Activated gamma-delta T cell treated with Interleukin-2 at 50 U/mL for 16 hours (primary cell): ENCODE measurements at places on chromosomes 13 and 19.
A peak's percentile ranks its signal among the peaks of the same experiment; 100 is the strongest.

DNA sequence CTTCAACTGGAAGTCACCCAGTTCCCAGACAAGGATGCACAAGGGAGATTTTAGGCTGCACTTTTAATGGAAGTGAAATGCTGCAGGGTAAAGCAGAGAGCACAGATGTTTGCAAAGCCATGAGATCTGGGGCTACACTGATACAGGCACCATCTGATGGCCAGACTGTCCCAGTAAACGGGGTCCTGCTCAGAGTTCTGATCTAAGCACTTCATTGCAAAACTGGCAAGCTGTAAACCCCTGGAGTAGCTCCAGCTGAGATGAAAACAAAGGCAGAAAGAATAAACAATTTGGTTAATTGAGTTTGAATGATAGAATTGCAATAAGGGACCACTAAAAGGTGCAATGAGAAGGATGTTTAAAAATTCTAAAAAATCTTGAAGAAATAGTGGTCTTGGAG lies 197.1 kb downstream of the OXGR1 start:
- no peak for DNase-seq

DNA sequence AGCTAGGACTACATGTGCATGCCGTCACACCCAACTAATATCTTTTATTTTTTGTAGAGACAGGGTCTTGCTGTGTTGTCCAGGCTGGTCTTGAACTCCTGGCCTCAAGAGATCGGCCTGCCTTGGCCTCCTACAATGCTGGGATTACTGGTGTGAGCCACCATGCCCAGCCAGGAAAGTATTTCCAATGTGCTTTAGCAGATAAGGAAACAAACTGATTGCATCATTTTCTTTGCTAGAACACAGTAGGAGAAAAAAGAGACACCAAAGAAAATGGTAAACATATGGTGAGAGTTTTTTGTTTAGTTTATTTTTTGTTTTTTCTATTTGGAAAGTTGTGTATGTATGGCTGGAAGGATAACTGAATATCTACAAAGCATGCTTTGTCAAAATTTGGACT lies 46.9 kb upstream of the AKAP11 start:
- no peak for DNase-seq

DNA sequence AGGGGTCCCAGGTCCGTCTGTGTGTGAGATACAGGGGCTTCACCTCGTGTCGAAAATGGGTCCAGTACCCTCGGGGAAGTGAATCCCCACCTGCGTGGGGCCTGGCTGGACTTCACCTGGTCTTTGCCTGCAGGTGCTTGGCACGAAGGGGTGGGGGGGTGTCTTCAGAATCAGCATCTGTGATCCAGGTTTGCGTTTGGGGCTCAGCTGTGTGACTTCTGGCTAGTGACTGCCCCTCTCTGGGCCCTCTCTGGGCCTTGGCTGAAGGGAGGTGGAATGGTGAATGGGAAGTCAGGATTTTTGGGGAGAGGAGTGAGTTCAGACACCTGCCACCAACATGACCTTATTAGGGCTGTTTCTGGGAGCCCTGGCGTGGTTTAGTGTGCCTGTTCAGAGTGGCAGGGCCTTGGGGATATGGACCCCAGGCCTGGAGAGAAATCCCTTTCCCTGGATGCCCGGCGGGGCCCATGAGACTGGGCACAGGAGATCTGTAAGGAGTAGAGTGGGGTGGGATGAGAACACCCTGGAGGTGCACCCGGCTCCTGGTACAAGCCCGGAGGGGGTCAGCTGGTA lies 2.7 kb downstream of the CELF5 start:
- no peak for DNase-seq

GRCh38 chr19:45660636-45661035 lies 7.4 kb upstream of the GIPR start:
- no peak for DNase-seq

GRCh38 chr13:51000061-51000460 lies 90.5 kb downstream of the RNASEH2B start:
- no peak for DNase-seq

DNA sequence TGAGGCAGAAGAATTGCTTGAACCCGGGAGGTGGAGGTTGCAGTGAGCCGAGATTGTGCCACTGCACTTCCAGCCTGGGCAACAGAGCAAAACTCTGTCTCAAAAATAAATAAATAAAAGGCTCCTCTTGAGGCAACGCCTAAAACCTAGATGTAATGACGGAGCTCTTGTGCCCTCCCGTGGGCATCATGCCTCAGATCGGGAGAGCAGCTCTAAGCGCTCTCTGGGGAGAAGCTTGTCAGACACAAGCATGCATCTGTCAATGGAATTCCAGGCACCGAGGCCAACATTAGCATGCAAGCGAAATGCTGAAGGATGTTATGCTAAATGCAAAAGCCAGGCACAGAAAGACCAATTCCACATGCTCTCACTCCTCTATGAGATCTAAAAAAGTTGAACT lies 45.6 kb upstream of the MRI1 start:
- no peak for DNase-seq

- no peak for DNase-seq
Measured at GRCh38 chr19:40995355-40995754, 4.3 kb downstream of the CYP2B6 start.

- no peak for DNase-seq
Measured at GRCh38 chr13:25345576-25345975, 26.2 kb upstream of the ATP8A2 start.

DNA sequence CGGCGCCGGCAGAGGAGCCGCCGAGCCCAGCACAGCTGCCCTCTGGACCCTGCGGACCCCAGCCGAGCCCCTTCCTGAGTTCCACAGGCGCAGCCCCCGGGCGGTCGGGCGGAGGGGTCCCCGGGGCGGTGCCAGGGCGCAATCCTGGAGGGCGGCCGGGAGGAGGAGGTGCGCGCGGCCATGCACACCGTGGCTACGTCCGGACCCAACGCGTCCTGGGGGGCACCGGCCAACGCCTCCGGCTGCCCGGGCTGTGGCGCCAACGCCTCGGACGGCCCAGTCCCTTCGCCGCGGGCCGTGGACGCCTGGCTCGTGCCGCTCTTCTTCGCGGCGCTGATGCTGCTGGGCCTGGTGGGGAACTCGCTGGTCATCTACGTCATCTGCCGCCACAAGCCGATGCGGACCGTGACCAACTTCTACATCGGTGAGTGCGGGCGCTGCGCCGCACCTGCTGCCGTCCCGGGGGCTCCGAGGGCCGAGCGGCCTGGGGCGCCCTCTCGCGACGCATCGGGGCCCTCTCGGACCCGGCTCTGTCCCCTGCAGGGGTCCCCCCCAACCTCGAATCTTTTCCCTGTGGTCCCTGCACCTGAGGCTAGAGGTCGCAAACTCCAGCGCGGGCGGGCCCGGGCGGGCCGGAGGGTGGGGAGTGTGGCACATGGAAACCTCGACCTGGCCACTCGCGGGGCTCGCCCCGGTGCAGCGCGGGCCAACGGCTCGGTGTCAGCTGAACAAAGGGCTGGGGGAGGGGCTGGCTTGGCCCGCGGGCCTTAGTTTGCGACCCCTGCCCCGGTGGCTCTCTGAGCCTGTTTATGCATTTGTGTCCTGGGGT lies at the start of gene KISS1R:
Gene KISS1R, plus strand, starts transcription at position 11 of the 829 bp plus-strand sequence. Its CDS starts 170 bp downstream, at position 181.
- peak; percentile 44 for DNase-seq

DNA sequence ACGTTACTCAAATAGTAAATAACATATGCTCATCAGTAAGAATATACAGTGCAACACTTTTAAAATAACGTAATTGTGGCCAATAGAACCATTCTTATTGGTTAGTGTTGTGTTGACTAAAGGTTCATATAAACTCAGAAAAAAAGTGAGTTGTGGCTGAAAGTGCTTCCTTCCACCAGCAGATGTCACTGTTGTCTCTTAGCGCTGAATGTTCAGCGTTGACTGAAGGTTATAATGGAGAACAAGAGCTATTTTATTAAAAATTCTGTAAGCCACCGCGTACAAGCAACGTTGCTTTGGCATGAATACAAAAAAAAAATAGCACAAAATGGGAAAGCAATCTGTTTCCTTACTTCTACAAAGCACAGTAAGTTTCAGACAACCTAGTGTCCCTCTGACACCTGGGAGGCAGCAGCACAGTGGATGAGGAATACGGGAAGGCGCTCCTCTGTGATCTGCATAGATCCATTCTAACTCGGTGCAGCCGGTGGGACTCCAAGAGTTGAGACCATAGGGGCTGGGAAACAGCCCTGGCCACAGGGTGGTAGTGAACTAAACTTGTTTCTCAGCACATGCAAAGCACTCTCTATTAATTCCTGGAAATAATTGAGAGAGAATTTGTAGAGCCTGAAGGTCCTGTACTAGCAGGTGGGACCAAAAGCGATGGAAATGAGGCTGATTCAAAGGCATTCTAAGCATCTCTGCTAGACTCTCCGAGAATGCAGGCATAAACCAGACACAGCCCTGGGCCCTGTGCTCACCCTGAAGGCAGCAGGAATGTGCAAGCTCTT lies 23.9 kb upstream of the OXGR1 start:
- DNase-seq: peak; percentile 24

DNA sequence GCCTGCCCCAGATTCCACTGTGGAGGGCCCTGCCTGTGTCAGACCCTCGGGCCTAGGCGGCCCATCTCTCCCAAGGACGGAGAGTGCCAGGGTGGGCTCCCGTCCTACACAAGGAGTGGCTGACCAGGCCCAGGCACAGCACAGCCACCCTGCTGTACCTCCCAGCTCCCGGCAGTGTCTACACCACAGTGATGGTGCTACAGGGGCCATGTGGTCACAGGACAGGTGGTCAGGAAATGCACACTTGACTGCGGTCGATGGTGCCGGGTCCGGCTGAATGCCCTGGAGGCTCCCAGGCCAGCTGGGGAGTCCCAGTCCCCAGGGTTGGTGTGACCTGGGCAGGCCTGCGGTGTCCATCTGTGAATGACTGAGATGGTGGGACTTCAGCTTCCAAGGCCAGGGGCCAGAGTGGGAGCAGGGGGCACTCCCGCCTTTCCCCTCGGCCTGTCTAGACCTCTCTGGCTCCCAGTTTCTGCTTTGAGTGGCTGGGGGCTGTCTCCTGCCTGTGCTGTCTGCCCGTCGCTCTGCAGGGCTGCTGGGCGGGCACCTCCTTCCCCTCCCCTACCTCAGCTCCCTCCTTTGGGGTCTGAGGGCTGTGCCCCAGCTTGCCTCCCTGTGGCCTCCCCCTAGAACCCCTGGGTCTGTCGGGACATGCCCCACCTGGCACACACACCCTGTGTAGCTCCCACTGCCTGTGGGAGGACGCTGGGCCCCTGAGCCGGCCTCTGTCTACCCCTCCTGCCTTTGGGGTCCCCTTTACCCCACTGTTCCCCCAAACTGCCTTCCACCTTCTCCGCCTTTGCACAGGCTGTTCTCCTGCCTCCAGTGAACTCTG lies 12.5 kb downstream of the DDA1 start:
- no peak for DNase-seq

- DNase-seq: no peak
Measured at GRCh38 chr19:42348211-42348610, 22.8 kb downstream of the MEGF8 start.

DNA sequence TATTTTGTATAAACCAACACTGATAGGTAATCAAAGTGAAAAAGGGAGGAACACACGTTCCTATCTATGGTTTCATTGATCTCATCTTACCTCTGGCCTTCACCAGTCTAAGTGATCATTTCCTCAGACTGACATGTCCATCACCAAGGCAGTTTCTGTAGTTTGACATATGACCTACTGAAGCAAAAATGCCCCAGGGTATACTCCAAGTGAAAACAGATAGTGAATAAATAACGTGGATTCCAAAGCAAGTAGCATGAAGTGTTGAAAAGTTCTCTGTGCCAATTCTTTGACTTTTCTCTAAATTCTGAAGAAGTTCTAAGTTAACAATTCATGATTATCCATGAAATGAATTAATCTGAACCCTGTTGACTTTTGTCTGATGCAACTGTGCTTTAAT lies 334.2 kb upstream of the SGCG start:
- no peak for DNase-seq

DNA sequence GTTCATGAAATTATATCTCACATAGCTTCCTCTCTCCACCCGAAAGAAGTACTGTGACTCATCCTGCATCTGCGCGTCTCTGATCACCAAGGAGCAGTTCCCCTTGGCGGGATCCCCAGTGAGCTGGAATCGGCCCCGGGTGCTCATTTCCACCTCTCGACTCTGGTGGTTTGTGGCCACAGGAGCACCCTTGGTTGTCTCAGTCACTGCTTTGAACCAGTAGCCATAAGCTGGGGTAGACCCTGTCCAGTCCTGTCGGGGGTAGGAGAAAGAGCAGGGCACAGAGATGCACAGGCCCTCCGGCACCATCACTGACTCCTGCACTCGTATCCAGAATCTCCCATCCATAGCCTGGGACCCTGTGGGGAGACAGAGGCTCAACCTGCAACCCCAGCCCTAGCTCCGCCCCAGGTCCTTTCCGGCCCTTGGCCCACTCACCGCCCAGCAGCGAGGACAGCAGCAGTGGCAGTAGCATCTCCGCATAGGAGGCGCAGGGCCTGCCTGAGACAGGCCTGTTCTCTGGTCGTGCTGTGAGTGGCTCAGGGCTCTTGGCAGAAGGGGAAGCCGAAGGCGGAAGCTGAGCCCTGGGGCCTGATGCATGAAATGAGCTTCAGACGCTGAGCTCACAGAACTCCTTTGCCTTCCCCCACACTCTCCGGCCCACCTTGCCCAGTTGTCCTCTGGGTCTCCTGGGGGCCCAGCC lies at the start of gene SIGLEC10:
Gene SIGLEC10, minus strand, starts transcription at position 536 of the 703 bp plus-strand sequence. Its CDS starts 61 bp downstream, at position 475.
- peak; percentile 17 for DNase-seq

DNA sequence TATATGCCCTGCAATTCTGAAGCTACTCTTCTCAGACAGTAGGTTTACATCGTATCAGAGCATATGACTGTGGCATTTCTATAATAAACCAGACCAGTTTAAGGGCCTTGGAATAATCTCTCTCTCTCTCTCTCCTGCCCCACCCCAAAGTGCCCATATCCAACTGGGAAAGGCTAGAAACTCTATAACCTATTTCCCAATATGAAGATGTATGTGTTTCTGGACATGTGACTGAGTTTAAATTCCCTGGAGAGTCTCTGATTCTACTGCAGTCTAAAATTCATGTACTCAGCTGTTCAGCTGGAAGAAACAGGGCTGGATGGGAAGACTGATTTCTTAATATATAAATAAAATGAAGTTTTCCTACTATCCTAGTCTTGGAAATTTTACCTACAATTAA lies 91.9 kb upstream of the MBNL2 start:
- DNase-seq: no peak

DNA sequence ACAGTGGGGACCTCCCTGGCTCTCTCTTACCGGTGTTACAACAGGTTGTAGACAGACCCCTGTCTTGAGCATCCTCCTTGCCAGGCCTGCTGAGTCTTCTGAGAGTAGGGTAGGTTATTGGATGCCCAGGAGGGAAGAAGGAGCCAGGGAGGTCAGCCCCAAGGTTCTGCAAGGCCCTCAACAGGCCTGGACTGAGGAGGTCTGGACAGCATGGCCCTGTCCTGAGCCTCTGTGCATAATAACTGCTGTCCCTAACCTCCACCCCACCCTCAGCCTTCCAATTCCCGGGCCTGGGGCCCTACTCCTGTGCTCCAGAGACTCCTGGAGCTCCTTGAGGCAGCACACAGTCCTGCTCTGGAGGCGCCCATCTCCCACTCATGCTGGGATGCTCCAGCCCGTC lies 336 bp downstream of the CD22 start:
- DNase-seq: no peak
